NCI-H1930 (cell line): ENCODE measurements at places on chromosomes 4 and X.

DNA sequence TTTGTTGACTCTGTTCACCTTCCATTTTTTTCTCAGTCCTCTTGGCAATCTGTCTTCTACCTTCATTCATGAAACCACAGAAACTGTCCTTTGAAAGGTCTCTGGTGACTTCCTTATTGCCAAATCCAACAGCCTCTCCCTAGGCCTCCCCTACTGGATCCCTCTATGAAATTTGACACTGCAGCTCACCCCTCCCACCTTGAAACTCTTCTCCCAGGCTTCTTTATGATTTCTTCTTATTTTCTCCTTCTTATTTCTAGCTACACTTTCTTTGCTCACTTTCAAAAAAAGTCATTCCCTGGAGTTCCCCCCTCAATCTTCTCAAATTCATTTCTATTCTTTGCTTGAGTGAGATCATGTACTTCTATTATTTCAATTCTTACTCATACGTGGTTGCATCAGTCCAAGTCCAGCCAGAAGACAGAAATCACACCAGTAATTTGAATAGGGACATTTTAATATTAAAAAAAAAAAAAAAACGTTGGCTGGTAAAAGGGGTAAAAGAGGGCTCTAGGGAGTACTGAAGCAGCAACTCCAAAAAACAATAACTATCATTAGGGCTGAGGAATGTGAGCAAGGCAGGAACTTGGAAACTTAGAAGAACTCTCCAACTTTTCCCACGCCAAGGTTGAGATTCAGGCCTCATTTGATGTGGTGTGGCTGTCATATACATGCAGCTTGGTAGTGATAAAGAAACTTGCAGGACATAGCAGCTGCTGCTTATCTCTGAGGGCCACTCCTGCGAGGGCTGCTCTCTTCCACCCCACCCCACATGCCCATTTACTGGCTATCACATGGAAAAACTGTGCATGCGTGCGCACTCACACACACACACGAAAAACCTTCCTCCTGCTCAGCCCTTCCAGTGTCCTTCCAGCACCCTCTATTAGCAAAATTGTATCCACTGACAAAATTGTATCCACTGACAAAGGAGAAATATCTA is 169.8 kb upstream of the GALNT7 start:
- DNase-seq: no peak

GRCh38 chr4:38162240-38162784 is 202.1 kb downstream of the PTTG2 start:
- DNase-seq: no peak

GRCh38 chr4:104930298-104930697 is 216.4 kb upstream of the TET2 start:
- DNase-seq: no peak

GRCh38 chr4:5545271-5545670 is 163.1 kb downstream of the EVC2 start:
- no peak for DNase-seq

DNA sequence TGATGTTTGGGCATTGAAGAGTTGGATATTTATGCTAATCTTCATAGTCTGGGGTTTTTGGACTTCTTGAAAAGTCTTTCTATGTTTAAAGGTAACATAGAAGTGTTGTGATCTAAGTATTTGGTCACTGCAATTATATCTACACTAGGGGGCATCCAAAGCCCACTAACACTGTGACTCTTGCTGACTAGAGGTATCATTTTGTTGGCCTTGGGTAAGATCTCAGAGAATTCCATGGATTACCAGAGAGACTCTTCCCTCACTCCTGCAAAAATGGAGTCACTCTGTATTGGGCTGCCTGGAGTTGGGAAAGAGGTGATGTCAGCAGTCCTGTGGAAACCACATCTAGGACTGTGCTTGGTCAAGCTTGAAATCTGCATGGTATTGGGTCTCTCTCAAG is 1077.6 kb downstream of the FAM133A start:
- no peak for DNase-seq

DNA sequence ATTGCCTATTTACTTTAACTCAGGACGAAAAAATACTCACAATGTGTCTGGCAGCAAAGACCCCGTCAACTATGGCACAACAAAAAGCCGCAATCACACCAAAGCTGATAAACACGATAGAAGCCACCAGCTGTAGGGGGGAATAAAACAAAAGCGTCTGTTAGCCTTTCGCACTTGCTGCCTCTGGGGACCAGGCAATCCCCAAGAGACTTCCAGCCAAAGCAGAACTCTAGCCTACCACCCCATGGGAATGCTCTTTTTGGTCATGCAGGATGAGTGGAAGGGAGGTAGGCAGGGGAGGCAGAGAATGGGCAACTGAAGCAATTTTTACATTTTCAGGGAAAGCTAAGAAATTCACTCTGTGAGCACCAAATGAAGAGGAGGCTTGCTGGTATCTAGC is 20.1 kb downstream of the TMEM255A start:
- no peak for DNase-seq

- no peak for DNase-seq
Observed at GRCh38 chrX:22526339-22526738, 253.6 kb downstream of the CBLL2 start.

GRCh38 chr4:105979506-105979905 is 84.2 kb downstream of the NPNT start:
- no peak for DNase-seq

DNA sequence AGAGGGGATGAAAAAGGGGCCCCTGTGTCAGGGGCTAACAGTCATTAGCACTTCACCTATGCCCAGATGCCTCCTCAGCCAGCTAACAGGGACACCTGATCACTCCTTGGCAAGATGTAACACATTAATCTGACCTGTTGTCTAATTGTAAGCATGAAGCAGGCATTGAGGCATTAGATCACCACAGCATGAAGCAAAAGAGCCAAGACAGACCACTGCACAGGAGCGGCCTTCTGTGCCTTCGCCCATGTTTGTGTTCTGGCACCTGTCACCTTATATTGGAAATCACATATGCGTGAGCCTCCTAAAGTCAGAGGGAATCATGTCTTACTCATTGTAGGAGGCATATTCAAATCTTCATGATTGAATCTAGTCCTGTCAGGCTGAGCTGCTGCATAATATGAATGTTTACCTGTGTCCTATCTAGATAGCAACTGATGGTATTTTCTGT is 48.4 kb downstream of the PTTG2 start:
- DNase-seq: no peak
